Stimulated activated CD4-positive, alpha-beta T cell treated with anti-CD3 and anti-CD28 coated beads, Interleukin-2, amount 100 ng/mL, for 48 hours (primary cell): ENCODE measurements at places on chromosomes 6 and 20.

DNA sequence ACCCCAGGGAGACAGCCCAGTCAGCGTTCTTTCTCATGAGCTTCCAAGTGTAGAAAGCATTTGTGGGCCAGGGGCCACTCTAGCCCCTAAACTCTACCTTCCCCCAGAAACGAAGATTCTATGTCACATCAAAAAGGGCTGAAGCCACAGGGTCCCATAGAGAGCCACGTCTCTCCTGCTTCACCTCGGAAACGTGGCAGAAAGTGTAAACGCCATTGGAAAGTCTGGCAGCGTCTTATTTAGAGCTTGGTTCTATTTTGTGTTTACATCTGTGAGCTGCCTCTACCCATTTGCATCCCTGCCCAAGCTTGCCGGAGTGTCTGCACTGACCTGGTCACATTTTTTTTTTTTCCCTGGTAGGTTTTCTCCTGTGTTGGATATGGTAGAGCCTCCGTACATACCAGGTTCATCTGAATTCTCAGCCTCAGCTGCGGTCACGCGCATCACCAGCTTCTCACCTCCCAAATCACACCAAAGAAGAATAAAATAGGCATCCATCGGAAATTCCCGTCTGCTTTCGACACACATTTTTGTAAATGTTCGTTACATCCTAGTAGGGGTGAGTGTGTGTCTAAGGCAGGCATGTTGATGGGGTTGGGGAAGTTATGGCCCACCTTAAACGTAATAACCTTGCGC lies 62.6 kb downstream of the NPEPL1 start:
- DNase-seq: no peak

- no peak for DNase-seq
Observed at GRCh38 chr20:45153752-45154151, 20.9 kb upstream of the PI3 start.

DNA sequence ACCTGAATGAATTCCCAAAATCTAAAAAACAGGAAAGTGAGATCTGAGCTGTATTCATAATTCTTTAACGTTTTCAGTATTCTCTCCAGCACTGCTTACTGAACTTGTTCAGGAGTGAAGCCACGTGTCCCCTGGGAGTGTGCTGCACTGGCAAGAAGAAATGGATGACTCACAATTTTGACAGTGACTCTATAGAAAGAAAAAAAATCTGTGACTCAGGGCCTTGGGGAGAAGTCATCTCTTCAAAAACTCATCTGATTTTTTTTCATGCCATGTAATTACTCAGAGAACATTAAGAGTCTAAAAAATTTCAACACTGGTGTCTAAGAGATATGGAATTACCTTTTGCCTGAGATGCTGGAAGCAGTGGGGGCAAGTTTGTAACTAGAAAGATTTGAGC lies 39.7 kb downstream of the ANKEF1 start:
- no peak for DNase-seq

GRCh38 chr20:9500121-9500520 lies 14.3 kb upstream of the LAMP5 start:
- DNase-seq: no peak

GRCh38 chr6:134372603-134373281 lies 54.8 kb upstream of the SGK1 start:
- DNase-seq: no peak

DNA sequence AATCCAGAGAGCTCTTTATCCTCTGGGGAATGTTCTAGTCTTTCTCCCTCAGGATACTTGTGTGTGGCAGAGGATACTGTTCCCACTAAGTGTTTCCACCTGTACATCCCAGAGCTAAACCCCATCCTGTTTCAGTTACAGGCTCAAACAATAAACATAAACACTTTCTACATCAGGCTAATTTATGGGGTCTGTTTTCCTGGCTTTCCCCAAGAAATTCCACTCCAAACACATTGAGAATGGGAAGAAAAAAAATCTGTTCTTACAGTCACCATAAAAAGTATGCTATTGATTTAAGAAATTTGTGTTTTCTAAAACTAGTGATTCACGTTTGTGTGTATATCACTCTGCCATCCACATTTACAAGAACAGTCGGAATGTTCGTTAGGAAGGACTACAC lies 293.9 kb upstream of the FOXQ1 start:
- DNase-seq: no peak

DNA sequence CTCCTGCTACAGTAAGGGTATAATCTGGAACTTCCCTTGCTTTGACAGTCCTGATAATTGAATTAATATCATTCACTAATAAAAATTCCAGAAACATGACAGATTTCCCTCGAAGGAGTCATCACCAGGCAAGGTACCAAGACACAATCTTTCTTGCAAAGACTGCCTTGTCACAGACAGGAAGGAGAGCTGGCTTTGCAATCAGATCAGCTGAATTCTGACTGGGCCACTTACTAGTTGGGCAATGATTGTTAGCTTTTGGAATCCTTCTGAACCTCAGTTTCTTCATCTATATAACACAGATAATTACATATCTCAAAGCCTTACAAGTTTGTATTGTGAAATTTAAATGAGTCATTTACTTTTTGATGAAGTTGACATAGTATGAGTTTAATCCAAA lies 344.2 kb downstream of the RFPL4B start:
- no peak for DNase-seq

DNA sequence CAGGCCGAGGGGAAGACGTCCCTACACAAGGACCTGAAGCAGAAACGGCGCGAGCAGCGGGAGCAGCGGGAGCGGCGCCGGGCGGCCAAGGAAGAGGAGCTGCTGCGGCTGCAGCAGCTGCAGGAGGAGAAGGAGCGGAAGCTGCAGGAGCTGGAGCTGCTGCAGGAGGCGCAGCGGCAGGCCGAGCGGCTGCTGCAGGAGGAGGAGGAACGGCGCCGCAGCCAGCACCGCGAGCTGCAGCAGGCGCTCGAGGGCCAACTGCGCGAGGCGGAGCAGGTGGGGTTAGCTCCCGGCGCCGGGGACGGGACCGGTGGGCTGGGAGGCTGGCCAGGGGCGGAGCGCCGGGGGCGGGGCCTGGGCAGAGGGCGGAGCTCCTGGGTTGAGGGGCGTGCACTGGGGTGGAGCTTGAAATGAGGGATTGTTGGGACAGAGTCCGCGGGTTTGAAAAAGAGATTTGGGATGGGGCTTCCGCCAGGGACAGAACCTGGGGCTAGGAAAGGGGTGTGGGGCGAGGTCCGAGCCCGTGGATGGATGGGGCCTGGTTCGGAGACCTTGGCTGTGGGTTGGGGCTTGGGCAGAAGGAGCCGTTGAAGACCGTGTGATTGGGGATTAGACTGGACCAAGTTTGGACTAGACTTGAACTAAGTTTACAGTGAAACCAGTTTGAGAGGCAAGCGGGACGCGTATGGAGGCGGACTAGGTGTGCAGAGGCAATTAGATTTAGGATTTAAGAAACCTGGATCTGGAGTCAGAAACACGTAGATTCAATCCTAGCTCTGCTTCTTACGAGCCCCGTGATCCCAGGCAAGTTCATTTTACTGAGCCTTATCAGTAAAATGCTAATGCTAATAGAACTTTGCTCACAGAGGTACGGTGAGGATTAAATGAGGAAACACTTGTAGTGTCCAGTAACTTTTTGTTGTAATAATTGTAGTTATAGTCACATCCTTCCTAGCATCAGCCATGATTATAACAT lies 20.9 kb downstream of the DEF6 start:
- DNase-seq: no peak
